ENCODE measurements at places on chromosomes 16 and 17.

GRCh38 chr17:17120294-17120693 lies 78.0 kb downstream of the MPRIP start:
- no peak for DNase-seq

- no peak for DNase-seq
Measured at GRCh38 chr17:19714542-19715411, 1.6 kb downstream of the SLC47A2 start.

GRCh38 chr17:72266112-72266775 lies 145.4 kb downstream of the SOX9 start:
- DNase-seq: no peak

- no peak for DNase-seq
Measured at GRCh38 chr17:74872313-74873036, at the start of gene FDXR. FDXR (minus strand) TSS chr17:74872994; CDS start chr17:74872944, 50 bp downstream.

- DNase-seq: no peak
Measured at GRCh38 chr16:28072087-28072486, 8.6 kb upstream of the GSG1L start.

GRCh38 chr16:12267491-12267890 lies 291.0 kb downstream of the SNX29 start:
- DNase-seq: no peak

- no peak for DNase-seq
Measured at GRCh38 chr16:83701494-83701893, 106.3 kb upstream of the HSBP1 start.

GRCh38 chr16:58110571-58111301 lies 18.4 kb downstream of the CFAP20 start:
- DNase-seq: no peak

DNA sequence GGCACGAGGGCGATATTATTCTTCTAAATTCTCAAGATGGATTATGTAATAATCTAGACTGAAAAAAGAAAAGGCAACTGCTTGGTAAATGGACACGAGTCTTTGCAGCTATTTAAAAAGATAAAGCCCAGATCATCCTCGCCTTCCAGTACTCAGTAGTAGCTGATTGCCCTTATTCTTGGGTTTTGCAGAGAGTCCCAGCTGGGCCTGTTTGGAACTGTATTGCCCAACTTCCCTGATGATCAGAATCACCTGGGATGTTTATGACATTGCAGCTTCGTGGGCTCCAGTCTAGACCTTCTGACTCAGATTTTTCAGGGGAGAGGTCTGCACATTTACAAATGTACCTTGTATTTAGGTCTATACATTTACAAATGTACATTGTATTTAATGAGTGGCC lies 213.5 kb downstream of the RAB11FIP4 start:
- DNase-seq: no peak

GRCh38 chr16:30997725-30998711 lies 12.4 kb downstream of the STX1B start:
- DNase-seq: no peak

DNA sequence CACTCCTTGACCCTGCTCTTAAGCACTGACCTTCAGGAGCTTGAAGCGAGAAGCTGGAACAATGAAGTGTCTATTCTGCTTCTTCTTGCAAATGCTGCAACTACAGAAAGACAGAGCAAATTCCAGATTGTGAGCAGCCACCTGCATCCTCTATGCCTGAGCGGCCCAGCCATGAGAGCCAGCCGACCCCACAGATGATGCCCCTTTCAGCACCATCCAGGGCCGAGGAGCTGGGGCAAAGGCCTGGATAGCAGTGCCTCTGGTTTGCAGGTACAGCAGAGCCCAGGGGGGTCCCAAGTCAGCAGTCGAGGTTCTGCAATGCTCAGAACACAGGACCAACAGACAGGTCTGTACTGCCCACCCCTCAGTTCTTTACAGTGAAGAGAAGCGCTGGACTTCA lies 4.7 kb downstream of the CENPV start:
- DNase-seq: no peak

DNA sequence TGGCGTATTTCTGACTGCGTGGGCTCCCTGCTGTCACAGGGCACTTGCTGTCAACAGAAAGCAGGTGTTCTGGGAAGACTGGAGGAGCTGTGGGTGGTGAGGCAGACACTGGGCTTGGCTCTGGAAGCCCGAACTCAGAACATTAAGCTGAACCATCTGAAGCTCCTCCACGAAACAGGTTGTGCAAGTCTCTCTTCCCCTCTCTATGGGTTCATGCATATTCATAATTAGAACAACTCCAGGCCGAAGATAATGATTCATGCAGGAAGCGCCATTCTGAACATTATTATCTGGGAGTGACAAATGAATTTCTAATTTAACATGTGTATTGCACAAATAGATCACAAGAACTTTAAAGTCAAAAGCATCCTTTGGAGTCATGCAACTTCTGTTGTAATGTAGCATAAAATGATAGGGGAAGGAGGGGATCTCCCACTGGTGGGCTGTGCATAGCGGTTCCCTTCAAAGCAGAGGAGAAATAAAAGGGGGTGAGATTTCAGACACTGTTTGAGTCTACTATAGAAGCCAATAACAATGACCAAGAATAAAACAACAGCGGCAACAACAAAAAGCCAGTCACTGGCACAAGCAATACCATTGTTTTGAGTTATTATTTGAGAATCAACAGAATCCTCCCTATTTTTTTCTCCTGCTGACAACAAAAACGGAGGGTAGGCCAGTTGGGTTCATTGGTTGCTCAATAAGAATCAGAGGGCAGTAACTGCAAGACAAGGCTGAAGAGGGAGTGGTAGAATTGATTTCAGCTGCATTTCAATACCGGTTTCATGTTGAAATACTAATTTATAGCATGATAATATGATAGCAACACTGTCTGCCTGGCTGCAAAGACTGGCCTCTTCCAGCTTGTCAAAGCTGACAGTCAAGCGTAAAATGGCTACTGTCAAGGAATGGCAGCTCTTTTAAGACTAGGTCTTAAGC lies 407.3 kb downstream of the XYLT1 start:
- no peak for DNase-seq

DNA sequence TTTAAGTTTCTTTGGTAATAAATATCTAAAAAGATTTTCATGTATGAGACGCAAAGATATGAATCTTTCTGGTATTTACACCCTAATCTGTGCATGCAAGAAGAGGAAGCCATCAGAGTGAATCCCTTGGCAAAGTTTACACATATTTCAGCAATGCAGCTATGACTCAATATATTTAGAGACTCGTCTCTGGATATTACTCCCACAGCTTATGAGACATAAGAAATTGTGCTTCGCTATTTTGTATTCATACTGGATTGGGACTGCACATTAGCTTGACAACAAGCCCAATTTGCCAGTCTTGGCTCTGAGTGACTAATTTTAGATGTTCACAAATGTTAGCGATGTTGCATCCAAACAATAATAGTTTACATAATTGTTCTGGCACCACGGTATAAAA lies 532.0 kb downstream of the CDH11 start:
- DNase-seq: no peak

GRCh38 chr17:79943347-79944241 lies 92.1 kb downstream of the TBC1D16 start:
- DNase-seq: no peak

- DNase-seq: no peak
Measured at GRCh38 chr16:7366041-7366440, 33.4 kb downstream of the RBFOX1 start.

- no peak for DNase-seq
Measured at GRCh38 chr17:63476854-63477479, at the start of gene ACE. ACE (plus strand) TSS chr17:63477061; CDS start chr17:63477095, 34 bp downstream.

DNA sequence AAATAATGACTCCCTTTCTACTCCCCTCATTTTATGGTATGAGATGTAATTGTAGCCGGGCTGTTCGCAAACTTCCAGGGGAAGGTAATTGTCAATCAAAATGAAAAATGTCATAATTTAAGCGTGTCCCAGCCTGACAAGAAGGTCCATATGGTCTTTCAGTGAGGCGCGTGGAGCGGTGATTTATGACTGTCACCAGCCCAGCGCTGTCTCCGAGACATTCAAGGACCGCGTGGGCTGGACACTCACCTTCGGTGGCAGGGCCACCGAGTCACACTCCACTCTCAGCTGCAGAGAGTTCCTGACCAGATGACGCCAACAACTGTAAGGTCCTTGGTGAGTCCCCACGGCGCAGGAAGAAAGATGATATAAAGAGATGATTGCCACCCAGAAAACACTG lies 157.7 kb upstream of the TNRC6C start:
- DNase-seq: no peak

DNA sequence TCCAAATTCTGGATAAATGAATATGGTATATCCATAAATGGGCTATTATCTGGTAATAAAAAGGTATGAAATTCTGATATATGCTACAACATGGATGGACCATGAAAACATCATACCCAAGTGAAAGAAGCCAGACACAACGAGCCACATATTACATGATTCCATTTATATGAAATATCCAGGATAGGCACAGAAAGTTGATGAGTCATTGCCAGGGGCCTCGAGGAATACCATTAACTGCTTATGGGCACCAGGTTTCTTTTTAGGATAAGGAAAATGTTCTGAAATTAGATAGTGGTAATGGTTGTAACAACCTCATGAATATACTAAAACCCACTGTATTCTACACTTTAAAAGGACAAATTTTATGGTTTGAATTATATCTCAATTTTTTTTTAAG lies 123.2 kb downstream of the PITPNC1 start:
- DNase-seq: no peak

DNA sequence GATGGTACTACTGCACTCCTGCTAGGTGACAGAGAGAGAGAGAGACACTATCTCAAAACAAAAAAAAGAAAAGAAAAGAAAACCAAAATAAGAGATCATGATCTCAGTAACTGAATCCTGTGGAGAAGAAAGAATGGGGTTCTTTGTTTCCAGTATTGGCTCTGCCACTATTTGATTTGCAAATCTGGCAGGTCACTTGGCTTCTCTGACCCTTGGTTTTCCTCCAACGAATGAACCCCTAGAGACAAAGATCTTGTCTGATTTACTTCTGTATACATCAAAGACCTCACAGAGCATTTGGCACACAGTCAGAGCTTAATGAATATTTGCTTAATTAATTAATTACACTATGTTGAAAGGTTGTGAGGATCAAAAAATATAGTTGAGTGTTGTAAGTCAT lies 47.9 kb upstream of the NLK start:
- DNase-seq: no peak

DNA sequence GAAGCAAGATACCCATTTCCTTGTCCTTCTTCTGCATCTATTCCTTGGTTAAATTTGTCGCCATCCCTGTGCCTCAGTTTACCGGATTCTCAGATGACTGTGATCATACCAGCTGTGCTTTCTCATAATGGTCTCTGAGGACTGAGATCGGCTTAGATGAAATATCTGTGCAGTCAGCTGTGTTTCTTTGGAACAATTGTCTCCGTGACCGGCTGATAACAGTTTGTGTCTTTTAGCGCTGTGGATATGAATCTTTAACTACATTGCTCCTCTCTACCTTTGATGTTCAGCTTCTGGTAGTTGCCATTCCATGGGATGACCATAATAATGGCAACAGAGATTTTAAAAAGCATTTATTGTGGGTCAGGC lies 473 bp downstream of the FTO start:
- no peak for DNase-seq

- no peak for DNase-seq
Measured at GRCh38 chr16:78249056-78249455, 149.6 kb downstream of the WWOX start.

GRCh38 chr16:17129971-17130370 lies 340.8 kb downstream of the XYLT1 start:
- DNase-seq: no peak

GRCh38 chr16:55825115-55825728 lies 7.7 kb downstream of the CES1 start:
- DNase-seq: no peak

GRCh38 chr16:55875273-55875672 lies at the start of gene CES5A:
CES5A (minus strand) TSS chr16:55875373; CDS start chr16:55875221, 152 bp downstream.
- DNase-seq: no peak

GRCh38 chr17:74356646-74357465 lies 4.8 kb downstream of the BTBD17 start:
- no peak for DNase-seq

DNA sequence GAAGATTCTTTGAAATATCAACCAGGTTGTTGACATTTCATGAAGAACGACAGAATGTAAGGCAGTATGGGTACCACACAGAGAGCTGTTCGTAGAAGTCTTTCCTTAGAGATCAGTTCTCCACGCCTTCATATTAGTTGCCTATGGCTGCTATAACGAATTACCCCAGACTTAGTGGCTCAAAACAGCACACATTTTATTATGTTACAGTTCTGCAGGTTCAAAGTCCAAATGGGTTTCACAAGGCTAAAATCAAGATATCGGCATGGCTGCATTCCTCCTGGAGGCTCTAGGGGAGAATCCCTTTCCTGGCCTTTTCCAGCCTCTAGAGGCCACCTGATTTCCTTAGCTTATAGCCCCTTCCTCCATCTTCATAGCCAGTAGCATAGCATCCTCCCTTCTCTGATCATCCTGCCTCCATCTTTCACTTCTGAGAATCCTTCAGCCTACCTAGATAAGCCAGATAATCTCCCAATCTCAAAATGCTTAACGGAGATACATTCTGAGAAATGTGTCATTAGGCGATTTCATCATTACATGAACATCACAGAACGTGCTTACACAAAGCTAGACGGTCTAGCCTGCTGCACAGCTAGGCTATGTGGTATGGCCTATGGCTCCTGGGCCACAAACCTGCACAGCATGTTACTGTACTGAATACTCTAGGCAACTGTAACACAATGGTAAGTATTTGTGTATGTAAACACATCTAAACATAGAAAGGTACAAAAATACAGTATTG lies 26.0 kb downstream of the ERCC4 start:
- no peak for DNase-seq

DNA sequence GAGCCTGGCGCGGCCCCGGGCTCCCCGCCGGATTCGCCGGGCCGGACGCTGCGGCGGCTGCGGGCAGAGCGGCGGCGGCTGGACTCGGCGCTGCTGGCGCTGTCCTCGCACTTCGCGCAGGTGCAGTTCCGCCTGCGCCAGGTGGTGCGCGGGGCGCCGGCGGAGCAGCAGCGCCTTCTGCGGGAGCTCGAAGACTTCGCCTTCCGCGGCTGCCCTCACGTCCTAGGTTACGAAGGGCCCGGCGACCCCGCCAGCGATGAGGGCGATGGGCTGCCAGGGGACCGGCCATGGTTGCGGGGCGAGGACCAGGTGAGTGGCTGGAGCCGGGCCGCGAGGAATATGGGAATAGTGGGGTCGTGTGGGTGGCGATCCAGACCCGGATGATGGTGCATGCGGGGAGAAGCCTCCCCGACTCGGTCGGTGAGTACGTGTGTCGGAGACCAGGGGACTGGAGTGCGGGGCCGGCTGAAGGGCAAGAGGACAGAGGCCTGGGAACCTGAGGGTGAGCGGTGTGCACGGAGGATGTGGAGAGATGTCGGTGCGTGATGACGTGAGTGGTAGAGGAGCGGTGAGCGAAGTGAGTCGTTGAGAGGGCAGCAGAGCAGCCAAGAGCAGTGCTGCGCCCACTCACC lies 517 bp downstream of the RUNDC1 start:
- DNase-seq: no peak

GRCh38 chr17:74164446-74165045 lies 38.9 kb upstream of the RPL38 start:
- DNase-seq: no peak

- no peak for DNase-seq
Measured at GRCh38 chr17:12730421-12730820, 58.9 kb upstream of the ARHGAP44 start.

GRCh38 chr16:4298761-4299522 lies 16.9 kb upstream of the GLIS2 start:
- no peak for DNase-seq

GRCh38 chr17:39150795-39151149 lies 665 bp downstream of the PLXDC1 start:
- DNase-seq: no peak

GRCh38 chr17:74529243-74529642 lies 2.0 kb downstream of the CD300LB start:
- no peak for DNase-seq

All from thoracic aorta (tissue), 2 donors.